Activated CD4-positive, alpha-beta T cell treated with anti-CD3 and anti-CD28 coated beads, Interleukin-2, amount 50 U/mL, for 48 hours (primary cell): ENCODE measurements at places on chromosomes 12 and 14.
A peak's percentile ranks its signal among the peaks of the same experiment; 100 is the strongest.

DNA sequence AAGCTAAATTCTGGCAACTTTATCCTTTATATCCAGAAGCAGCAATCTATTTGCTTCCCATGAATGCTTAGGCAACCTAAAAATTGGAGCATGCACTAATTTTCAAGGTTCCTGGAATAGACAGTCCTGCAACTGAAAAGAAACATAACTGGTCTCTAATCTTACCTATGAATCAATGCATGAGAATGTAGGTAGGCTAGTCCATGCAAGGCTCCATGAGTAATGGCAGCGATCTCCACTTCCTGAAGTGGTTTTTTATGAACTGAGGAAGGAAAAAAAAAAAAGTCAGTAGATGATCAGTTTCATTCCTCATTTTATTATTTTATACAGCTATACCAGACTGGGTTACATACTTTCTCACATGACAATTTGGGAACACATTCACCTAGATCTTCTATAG lies 102.0 kb downstream of the PEBP1 start:
- no peak for DNase-seq

- DNase-seq, result no peak
These were observed 26.5 kb downstream of the CD9 start for GRCh38 chr12:6226679-6227051.

GRCh38 chr12:114318984-114319383 lies 87.0 kb downstream of the TBX5 start:
- no peak for DNase-seq

GRCh38 chr14:82075566-82075965 lies 541.9 kb upstream of the SEL1L start:
- DNase-seq, result peak; percentile 8

DNA sequence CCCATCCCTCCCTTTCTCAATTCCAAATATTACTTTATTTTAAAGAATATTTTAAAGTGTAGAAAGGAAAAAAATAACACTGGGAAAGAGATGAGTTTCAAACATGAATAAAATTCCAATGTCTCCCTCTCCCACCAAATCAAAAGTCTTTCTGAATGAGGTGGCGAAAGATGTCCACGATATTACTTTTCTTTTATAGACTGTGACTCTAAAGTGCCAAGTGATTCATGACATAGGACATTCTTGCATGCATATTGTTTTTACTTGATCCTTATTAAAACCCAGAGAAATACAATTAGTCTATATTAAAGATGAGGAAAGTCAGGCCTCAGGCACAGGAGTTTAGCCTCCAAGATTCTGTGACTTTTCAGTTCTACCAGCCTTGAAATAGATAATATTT lies 16.0 kb upstream of the LUM start:
- no peak for DNase-seq

GRCh38 chr14:50882932-50883826 lies 11.3 kb downstream of the ABHD12B start:
- DNase-seq, result no peak

DNA sequence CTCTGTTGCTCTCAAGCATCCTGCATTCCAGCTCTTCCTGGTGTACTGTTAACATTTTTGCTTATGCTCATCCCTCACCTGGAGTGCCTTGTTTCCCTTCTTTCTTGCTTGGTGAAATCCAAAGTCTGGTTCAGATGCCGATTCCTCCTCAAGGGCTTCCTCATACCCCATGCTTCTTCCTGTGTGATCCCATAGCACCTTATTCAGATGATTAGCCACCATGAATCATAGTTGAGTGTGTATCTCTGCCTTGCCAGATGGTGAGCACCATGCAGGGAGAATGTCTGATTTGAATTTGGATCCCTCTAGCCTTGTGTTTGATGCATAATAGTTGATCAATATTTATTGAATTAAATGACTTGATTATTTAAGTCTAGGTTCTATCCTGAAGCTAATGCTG lies 39.4 kb upstream of the ANO4 start:
- DNase-seq, result no peak

- no peak for DNase-seq
These were observed 72.0 kb downstream of the PPP2R5E start for GRCh38 chr14:63470962-63471793.

DNA sequence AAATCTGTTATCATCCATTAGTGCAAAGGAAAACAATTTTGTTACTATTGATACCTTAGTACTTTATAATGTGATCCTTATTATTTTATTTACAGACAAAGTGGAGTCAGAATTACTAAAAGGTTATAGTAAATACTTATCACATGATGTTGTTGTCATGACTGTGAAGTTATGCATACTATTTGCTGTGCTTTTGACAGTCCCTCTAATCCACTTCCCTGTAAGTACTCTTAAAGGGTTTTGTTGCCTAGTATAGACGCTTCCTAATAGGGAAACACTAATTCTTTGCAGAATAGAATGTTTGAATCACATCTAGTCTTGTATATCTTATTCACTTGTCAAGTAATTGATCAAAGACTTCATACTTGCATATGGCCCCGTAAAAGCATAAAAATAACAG lies 69.4 kb downstream of the SLC38A6 start:
- DNase-seq, result no peak

- DNase-seq, result no peak
These were observed 8.4 kb downstream of the PLBD2 start for GRCh38 chr12:113366827-113367226.

GRCh38 chr14:52944254-52944653 lies 6.6 kb downstream of the FERMT2 start:
- DNase-seq, result no peak

GRCh38 chr12:49489720-49490119 lies 49.1 kb upstream of the KCNH3 start:
- no peak for DNase-seq

- no peak for DNase-seq
These were observed 221.2 kb upstream of the TMPO start for GRCh38 chr12:98294051-98294805.

DNA sequence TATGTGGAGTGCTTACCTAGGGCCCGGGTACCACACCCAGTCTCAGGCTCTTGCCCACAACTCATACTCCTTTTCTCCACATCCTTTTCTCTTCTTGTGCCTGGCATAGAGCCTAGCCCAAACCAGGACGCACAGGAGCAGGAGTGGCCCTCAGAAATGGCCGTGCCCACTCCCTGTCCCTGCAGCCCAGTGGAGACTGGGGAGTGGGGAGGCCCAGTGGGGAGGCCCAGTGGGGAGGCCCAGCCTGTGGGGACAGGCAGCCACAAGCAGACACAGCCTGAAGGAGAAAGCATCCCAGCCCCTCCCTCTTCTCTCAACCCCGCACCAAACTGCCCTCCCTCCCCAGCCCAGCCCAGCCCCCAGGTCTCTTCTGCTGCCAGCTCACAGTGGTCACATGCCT lies 196.8 kb downstream of the KIF26A start:
- DNase-seq, result no peak
